ENCODE measurements at places on chromosomes 12 and 14.

- DNase-seq: no peak
Observed at GRCh38 chr12:131586269-131586668, 124.6 kb upstream of the SFSWAP start.

DNA sequence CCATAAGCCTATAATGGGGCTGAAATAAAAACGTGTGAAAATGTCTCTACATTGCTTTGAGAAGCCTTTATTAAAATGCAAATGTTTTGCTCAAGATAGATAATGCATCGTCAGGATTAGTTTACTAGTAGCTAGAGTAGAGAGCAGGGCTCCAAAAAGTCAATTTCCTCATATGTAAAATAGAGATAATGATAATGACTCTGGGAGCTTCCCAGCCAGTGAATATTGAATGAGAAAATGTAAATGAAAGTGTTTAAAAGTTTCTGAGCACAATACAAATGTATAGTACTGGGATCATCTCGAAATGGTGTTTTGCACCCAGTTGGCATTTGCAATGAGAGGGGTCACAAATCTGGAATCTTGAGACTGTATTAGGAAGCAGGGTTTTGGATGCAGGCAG, 135.3 kb downstream of the OTOGL start:
- no peak for DNase-seq

DNA sequence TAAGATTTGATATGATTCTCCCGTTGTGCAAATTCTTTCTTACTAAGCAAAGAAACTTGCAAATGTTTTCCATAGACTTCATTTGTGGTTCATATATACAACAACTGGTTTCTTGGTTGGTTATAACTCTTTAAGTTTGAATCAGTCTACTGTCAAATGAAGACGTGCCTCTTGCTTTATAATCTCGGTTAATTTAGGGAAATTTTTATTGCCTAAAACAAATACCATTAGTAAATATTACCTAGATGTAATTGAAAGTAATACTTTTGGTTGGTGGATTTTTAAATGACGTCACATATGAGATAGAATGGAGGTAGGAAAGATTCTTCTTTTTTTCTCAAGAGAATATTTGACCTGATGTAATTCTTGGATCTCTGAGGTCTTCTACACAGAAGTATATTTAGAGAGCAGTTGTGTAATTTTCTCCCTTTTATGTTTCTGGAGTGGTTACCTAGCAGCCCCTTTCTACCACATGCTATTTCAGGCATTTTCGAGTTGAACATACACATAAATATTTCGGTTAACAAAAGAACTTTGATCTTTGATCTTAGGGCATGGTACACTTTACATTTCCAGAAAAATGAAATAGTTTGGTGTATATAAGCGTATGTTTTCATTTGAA, 1.7 kb downstream of the ATF7IP start:
- DNase-seq: no peak

DNA sequence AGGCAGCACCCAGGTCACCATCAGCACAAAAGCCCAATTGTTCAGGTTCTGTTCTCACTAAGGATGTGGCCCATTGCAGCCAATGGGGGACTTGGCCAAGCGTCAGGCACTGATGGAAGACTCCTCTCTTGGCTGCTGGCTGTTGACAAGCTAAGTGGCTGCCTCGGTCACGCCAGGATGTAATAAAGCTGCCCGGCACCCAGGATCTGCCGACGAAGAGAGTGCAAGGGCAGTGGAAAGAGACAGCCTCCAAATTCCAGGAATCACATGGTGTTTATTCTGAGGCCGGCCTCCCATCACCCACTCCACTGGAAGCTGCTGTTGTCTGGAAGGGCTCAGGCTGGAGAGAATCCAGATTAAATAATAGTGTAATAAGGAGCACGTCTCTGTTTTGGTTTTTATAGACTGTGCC, 451.8 kb upstream of the TBX3 start:
- DNase-seq: peak; percentile 92

- no peak for DNase-seq
Observed at GRCh38 chr14:76640923-76641395, 120.3 kb upstream of the VASH1 start.

GRCh38 chr12:80648881-80649280, 58.6 kb upstream of the MYF6 start:
- no peak for DNase-seq

DNA sequence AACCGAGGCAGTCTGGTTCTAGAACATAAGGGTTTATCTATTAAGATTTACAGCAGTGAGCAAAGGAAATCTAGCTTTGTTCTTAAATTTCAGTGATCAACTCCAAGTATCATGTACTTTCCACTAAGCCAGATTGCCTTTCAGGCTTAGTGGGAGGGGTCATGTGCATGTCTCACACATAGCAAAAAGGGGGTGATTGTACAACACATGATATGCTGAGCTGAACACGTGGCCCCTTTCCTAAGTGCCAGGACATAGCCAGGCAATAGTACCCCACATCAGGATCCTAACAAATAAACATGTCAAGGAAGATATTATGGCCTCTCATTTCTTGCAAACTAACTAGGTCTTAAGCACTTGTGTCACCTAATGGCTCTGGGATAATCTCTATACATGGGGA, 347.2 kb downstream of the C12orf75 start:
- no peak for DNase-seq
